ENCODE measurements at places on chromosomes 7 and 10.

- no peak for DNase-seq
These were observed 36.6 kb upstream of the SAMD8 start for GRCh38 chr10:75074711-75075445.

DNA sequence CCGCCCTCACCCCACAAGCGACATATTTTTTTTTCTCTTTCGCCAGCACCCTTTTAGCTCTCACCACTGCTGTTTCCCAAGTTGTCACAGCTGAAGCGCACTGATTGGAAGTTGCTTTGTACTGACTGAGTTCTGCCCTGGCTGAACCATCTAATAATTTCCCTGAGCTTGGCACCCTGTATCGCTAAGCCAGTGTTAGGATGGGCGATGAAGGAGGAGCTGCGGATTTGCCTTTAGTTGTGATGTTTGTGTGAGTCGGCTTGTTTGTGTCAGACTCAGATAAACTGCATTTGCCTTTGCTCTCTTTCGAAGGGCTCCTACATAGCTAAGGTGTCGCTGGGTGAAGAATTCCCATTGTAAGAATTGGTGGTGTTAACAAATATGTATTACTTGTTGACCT lies 1.3 kb upstream of the ATXN7L1 start:
- no peak for DNase-seq

DNA sequence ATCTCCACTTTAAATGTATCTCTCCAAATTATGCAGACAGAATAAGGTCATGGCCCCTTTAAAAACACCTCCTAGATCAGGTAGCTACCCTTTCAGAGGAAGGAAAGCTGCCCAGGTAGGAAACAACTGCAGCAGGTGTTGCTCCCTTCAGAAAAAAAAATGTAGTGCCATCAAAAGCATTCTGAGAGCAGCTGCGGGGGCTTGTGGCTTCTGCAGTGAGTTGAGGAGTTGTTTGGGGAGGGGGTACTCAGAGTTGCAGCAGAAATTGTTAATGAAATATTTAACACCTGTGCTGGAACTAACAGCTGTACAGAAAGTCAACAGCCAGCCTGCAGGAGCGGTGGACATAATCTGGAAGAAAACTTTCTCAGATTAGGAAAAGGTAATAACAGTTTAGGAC lies 24.0 kb downstream of the CDHR3 start:
- no peak for DNase-seq

DNA sequence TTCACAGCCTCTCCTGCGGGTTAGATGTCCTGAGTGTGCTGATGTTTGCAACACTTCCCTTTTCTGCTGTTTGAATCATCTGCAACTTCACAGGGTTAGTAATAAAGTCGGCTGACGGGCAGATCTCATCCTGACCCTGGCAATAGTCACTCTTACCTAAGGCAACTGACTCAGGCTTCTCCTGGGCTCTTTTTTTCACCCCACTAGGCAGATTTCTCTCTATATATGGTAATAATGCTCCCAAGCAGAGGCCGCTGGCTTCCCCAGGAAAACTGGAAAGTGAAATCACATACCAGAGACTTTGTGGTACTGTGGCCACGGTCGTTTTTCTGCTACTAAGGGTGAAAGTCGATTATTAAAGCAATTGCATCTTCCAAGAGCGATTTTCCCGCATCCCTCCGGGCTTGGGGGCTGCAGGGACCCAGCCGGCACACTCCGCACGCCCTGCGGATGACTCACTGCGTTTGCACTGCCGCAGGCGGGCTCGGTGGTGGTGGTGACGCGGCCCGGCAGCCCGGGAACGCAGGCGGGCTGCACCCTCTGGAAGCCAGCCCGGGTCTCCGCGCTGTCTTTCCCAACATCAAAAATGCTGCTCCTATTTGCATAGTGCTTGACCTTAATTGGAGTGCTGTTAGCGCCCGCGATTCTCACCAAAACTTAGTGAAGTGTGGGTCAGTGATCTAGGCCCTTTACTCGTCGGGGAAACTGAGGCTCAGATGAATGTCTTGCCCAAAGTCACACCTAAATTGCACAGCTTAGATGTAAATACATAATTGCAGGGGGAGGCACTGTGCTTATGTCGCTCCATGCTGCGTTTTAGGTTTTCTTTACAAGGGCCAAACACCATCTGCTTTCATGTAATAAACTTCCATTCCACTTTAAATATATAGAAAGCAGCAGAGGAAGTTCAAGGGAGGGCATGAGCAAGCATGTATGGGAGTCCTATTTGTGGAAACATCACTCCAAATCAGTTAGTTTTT lies 47.6 kb upstream of the ITGB1 start:
- DNase-seq, result no peak

GRCh38 chr10:119853574-119853973 lies 19.1 kb downstream of the MCMBP start:
- DNase-seq, result no peak

Measured in stimulated activated CD4-positive, alpha-beta T cell treated with anti-CD3 and anti-CD28 coated beads, TNF-alpha, amount 100 ng/mL, for 24 hours (primary cell).